Stimulated activated CD4-positive, alpha-beta T cell treated with anti-CD3 and anti-CD28 coated beads, Interleukin-1b, Interleukin-23, amount 100 ng/mL, for 1 hour (primary cell): ENCODE measurements at places on chromosomes 7 and 10.

DNA sequence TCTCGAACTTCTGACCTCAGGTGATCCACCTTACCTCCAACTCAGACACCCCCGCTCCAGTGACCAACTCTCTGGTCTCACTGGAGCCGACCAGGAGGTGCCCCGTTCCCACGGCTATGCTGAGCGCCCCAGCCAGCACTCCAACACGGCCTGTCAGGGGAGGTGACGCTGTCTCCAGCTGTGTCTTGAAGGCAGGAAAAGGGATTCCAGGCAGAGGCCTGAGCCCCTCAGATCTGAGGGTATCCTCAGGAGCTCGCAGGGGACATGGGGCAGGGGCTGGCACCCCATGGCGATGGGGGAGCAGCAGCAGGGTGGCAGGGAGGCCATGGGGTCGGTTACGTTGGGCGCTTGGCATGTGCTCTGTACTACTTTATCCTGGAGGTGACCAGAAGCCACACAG is 94.3 kb upstream of the RHEB start:
- no peak for DNase-seq

DNA sequence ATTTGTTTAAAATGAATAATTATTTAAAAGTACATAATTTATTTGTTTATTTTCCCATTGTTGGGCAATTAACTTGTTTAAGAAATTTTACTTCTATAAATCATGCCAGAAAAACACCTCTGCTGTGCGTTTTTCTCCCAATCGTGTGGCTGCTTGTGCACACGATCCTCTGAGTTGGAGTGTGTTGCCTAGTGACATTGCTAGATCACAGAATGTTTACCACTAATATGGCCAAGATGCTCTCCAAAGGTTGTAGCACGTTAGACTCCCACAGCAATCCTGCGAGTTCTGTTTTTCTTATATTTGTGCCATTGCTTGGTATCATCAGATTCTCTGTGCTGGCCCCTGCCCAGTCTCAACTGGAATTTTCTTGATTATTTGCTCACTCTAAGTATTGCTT is 207.1 kb upstream of the ADCY1 start:
- DNase-seq = no peak

DNA sequence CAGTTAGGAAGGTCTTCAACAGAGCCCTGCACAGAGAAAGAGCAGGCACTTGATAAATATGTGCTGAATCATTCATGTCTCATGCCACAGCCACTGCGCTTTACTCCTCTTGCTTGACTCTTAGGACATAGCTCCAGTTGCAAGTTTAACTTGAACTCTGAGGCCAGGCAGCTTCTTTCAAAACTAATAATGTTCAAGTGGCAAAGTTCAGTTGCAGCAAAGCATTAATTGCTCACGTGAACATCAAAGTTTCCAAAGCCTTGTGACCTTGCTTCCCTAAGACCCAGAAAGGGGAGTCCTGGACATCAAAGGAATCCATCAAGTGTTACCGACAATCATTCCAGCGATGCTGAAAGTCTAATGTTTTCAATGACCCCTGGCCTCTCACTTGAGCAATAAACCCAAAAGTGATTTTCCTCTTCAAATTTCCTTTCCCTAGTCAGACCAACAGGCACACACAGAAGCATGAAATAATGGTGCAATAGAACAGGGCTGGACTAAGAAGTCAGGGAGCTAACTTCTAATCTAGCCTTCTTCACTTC is 21.8 kb upstream of the TECTB start:
- DNase-seq = no peak

DNA sequence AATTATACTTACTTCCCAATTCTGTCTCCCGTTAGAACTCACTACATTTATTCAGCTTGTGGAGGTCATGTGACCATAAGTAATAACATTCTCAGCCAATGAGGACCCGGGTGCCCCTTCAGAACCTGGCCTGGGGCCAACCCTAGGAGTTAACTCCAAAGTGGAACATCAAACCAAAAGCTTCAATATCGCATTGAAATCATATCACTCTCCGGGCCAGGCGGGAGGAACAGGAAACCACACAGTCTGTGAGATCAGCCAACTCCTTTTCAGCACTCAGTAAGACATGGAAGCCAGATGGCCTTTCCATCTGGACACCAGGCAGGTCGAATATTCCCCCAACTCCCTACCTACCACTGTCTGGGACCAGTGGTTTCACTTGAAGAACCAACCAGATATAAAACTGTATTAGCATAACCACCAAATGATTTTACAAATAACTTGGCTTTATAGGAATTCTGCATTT is 5.5 kb downstream of the CREB3L2 start:
- no peak for DNase-seq

DNA sequence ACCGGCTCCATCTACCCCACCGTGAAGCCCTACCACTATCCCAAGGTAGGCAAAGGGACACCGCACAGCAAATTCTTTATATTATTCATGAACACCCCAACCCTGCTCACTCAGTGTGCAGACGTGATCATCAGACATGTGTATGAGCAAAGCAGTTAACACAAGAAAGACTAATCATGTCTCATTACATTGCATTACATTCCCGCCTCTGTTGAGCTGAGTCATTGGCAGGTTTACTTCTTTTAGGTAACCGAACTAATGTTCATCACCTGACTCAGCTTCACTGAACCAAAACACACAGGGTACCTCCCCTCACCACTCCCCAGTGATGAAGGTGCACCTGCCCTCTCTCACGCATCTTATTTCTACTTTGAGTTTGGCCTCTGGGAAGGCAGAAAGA is 233.4 kb downstream of the PAXIP1 start:
- DNase-seq = no peak

DNA sequence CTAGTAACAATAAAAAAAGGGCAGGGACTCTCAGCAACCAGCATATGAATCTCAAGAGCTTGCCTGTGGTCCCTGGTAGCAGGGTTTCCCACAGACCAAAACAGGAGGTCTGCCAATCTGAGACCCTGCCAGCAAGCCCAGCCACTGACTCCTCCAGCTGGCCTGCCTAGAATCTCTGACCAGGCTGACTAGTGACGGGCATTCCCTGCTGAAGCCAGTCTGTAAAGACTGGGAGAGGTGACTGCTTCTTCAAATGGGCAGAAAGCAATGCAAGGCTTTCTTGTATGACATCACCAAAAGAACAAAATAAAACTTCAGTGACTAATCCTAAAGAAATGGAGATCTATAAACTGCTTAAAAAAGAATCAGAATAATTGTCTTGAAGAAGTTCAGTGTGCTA is 249.4 kb downstream of the TCF7L2 start:
- DNase-seq = no peak

- no peak for DNase-seq
Observed at GRCh38 chr7:1269336-1269890, 36.7 kb downstream of the UNCX start.

GRCh38 chr10:76350583-76350982 is 919.2 kb downstream of the LRMDA start:
- DNase-seq = no peak

- no peak for DNase-seq
Observed at GRCh38 chr10:60171436-60172013, 218.2 kb downstream of the ANK3 start.
